WTC11 (cell line): ENCODE measurements at places on chromosomes 1 and 21.
A peak's percentile ranks its signal among the peaks of the same experiment; 100 is the strongest.

GRCh38 chr1:78289603-78290002, 201.2 kb upstream of the PTGFR start:
- H3K4me1 ChIP-seq = peaks cover 6% of the 10 kb centered on the region
- H3K36me3 ChIP-seq = 0 out of 2 replicates have a peak, but pooled peaks cover 7% of the 10 kb centered on the region
- H3K27ac ChIP-seq = no peak overlapping the region
- no peak for DNase-seq
- no peak overlapping the region for H3K4me3 ChIP-seq

GRCh38 chr21:42319376-42319775, 4.2 kb upstream of the TFF3 start:
- no peaks in the 10 kb centered on the region for H3K36me3 ChIP-seq
- no peaks in the 10 kb centered on the region; the same call in 1 of the 2 replicates for H3K27me3 ChIP-seq
- H3K4me1 ChIP-seq = peaks cover 47% of the 10 kb centered on the region

DNA sequence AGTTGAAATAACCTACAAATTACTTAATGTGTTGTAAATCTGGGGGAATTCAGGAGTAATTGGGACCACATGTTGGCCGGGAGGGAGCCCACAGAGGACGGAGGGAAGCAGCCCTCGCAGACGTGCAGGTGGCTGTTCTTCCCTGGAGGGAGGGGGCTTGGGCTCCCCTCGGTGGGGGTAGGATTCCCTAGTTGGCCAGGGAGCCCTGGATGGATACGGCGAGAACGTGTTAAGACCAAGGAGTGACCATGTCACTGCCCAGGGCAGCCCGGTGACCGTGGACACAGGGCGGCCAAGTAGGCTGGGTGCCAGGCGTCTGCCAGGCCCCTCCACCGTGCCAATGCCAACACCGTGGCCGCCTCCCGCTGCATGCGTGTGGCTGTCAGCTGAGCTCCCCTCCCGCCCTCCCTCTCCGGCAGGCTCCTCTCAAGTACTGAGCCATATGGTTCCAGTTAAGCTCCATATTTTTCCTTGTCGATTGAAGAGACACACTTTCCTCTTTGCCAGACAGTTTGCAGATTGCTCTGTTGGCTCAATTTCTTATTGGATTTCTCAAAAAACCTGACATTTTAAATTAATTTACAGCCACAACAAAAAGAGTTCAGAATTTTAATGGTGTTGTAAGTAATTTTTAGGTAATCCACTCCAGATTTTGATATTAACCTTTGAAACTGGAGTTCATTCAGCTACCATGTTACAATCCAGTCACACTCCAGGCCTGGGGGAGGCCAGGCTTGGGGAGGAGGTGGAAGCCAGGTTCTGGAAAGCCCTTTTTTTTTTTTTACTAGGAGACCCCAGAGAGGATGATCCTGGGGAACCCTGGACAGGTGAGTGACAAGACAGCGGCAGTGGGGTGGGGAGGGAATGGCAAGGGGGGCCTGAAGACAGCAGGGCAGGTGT, 71.2 kb downstream of the CASZ1 start:
- H3K4me1 ChIP-seq = peaks cover 19% of the 10 kb centered on the region
- no peaks in the 10 kb centered on the region for H3K36me3 ChIP-seq
- no peak overlapping the region for H3K4me3 ChIP-seq
- no peaks in the 10 kb centered on the region for H3K27me3 ChIP-seq

DNA sequence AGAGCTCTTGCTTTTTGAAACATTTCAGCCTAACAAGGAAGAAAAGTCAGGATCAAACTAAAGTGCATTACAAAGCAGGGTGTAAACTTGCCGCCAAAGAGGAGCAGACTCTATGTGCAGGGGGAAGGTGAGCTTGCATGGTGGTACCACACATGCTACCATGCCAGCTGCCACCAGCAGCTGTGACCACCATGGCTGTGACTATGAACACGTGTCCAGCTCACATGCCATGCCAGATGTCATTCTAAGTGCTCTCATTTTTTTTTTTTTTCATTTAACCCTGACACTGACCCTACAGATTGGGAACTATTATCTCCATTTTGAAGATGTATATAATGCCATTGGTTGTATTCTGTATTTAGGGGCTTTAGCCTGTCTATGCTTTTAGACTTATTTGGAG, 79.0 kb downstream of the PCP4 start:
- no peak overlapping the region for H3K27ac ChIP-seq
- no peak for DNase-seq
- peaks cover 8% of the 10 kb centered on the region for H3K4me1 ChIP-seq
- no peak overlapping the region for H3K4me3 ChIP-seq

- H3K4me1 ChIP-seq = peaks cover 9% of the 10 kb centered on the region
- peak overlapping the region; percentile 77 for H3K27ac ChIP-seq
- no peak for DNase-seq
- H3K27me3 ChIP-seq = no peaks in the 10 kb centered on the region
- peaks cover 77% of the 10 kb centered on the region for H3K36me3 ChIP-seq
- no peak overlapping the region for H3K4me3 ChIP-seq
These were observed 16.3 kb downstream of the CCDC17 start for GRCh38 chr1:45607404-45608074.

- no peak overlapping the region for H3K4me3 ChIP-seq
- no peaks in the 10 kb centered on the region; the same call in 1 of the 2 replicates for H3K27me3 ChIP-seq
- DNase-seq = no peak
- no peak overlapping the region for H3K27ac ChIP-seq
- no peaks in the 10 kb centered on the region for H3K4me1 ChIP-seq
These were observed 38.2 kb downstream of the SLC19A1 start for GRCh38 chr21:45504021-45504515.

DNA sequence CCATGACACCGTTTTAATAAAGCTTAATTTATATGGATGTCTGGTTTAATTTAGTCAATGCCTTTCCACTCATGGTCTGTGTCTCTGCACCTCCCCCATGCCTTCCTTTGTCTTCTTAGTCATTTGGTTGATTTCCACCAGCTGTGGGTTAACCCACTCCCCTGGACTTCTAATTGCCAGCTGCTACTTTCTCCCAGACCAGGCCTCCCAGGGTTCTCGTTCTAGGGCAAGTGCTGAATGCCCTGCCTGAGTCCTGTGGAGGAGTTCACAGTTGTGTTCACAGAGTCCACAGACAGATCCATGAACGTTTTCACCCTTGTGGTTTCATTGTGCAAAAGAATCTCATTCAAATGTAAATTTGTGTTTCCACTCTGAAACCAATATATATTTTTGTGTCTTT, 243.4 kb downstream of the NUF2 start:
- peaks cover 4% of the 10 kb centered on the region for H3K36me3 ChIP-seq
- peak overlapping the region; percentile 97 for H3K27ac ChIP-seq
- peaks cover 61% of the 10 kb centered on the region for H3K4me1 ChIP-seq
- no peaks in the 10 kb centered on the region for H3K27me3 ChIP-seq

GRCh38 chr1:31366796-31367195, 6.1 kb downstream of the FABP3 start:
- DNase-seq = no peak
- H3K27me3 ChIP-seq = no peaks in the 10 kb centered on the region
- peaks cover 25% of the 10 kb centered on the region for H3K36me3 ChIP-seq
- H3K4me1 ChIP-seq = peaks cover 42% of the 10 kb centered on the region

DNA sequence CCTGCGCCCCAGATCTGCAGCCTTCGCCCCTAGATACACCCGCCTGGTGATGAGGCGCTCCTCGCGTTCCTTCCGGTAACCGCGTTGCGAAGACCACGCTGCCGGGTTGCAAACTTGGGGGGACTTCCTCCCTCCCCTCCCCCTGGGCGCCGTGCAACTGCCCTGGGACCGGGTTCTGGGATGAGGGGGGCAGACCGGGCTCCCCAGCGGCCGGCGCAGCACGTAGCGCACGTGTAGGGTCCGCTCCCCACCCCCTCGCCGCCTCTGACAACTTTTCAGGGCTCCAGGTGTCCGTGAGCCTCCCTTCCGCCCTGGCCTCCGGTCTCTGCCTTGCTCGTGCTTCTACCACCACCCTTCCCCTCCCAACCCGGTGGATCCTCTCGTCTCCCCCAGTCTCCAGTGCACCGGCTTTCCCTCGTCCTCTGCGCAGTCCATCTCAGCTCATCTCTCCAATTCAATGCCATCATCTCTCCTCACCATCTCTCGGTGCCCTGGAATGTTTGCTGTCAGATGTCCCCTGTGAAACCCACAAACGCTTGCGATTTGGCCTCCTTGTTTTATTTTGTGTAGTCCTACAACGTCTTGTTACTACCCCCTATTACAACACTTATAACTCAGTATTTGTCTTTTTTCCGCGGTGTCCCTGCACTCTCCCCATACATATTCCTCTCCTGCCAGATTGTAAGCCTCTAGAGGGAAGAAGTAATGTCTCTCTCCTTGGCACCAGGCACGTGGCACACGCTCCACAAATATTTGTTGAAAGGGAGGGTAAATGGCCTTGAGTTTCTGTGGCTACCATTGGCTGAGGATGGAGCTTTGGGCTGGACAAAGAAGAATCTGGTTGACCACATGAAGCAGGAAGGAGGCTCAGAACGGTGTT, 782 bp downstream of the PCAT6 start:
- H3K4me3 ChIP-seq = peak overlapping the region; percentile 80
- peaks cover 7% of the 10 kb centered on the region for H3K27me3 ChIP-seq
- H3K4me1 ChIP-seq = peaks cover 35% of the 10 kb centered on the region
- peak overlapping the region; percentile 90 for H3K27ac ChIP-seq
- peak; percentile 40 for DNase-seq
- H3K36me3 ChIP-seq = no peaks in the 10 kb centered on the region

DNA sequence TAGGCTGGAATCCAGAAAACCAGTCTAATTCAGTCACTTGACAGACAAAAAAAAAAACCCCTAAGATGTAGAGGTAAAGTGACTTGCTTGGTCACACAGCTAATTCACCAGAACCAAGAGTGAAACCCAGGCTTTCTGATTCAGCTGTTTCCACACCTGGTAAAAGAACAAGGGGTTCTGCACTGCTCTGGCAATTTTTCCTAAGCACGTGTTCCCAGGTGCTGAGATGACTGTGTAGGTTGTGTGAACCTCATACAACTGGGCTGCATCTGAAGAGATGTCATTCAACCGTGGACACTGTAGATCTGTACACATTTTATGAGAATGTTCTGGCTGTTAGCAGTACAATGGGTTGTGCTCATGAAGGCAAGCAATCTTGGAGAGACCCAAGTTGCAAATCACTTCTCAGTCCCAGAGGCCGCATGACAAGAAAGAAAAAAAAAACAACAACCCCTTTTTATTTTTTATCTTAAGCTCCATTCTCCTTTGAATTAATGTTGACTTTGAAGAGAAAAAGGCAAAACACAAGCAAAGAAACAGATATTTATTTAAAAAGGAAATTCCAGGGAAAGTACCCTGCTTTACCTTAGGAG, 95.4 kb downstream of the INTS7 start:
- no peak for DNase-seq
- H3K27me3 ChIP-seq = no peaks in the 10 kb centered on the region; the same call in none of the 2 replicates
- no peak overlapping the region for H3K27ac ChIP-seq
- peaks cover 11% of the 10 kb centered on the region for H3K4me1 ChIP-seq
- no peak overlapping the region for H3K4me3 ChIP-seq

- H3K27me3 ChIP-seq = no peaks in the 10 kb centered on the region; the same call in 1 of the 2 replicates
- peaks cover 3% of the 10 kb centered on the region; the same call in 1 of the 2 replicates for H3K36me3 ChIP-seq
- no peak overlapping the region for H3K27ac ChIP-seq
- H3K4me3 ChIP-seq = no peak overlapping the region
- DNase-seq = no peak
These were observed 428.5 kb upstream of the RGS18 start for GRCh38 chr1:191729742-191730141.

DNA sequence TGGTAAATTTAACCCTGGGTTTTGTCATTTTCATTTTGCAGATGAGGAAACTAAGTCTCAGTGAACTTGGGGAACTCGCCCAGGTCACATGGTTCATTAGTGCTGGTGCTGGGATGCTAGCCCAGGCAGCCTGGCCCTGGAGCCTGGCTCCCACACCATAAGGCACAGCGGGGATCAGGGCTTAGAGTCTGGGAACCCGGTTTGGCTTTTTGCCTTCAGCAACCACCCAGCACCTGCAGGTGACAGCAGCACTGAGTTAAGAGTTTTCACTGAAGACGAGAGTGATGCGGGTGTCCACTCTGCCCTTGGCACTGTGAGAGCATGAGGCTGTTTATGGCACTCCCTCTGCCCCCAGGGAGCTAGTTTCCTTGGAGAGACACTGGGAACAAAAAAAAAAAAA, 18.4 kb upstream of the CD101 start:
- no peak overlapping the region for H3K4me3 ChIP-seq
- no peaks in the 10 kb centered on the region for H3K27me3 ChIP-seq
- no peak overlapping the region for H3K27ac ChIP-seq
- H3K36me3 ChIP-seq = peaks cover 18% of the 10 kb centered on the region
- peaks cover 10% of the 10 kb centered on the region for H3K4me1 ChIP-seq

DNA sequence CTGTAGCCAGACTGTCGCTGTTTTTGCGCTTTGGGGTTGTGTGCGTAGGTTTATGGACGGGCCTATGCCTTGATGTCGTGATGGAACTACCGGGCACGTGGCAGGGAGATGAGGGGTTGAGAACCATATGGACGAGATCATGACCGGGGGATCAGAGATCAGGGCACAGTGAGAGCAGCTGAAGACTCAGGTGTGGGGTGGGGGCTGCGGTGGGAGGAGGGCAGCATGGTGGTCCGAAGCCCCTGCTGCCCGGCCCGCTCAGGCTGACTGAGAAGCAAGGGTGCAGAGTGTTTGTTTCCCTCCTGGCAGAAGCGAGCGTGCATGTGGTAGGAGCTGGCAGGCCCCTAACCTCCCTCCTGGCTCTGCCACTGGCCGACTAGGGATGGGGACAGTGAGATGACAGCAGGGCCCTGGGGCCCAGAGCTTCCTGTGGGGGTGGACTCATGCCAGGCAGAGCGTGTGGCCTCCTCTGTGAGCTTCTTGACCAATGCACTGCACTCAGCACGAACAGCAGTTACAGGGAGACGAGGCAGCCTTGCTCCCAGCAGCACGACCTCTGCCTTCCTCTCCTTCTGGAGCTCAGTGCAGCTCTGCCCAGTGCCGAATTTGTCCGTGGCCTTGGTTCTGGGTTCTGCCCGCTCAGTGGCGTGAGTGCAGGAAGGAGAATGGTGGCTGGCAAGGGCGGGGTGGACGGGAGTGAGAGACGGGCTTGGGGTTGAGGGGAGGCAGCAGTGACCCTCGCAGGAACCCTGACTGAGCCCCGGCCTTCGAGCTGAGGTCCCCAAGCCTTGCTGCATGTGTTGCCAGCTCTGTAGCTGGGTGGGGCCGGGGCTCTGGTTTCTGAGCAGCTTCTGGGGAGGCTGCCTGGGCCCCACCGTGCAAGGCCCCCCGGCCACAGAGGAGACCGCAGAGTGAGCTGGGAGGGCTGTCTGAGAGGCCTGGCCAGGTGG, 22.2 kb upstream of the LRRC3 start:
- DNase-seq = no peak
- no peak overlapping the region for H3K4me3 ChIP-seq
- H3K27ac ChIP-seq = no peak overlapping the region

GRCh38 chr21:14877581-14878228, 187.1 kb downstream of the NRIP1 start:
- H3K36me3 ChIP-seq = no peaks in the 10 kb centered on the region
- no peak for DNase-seq
- no peaks in the 10 kb centered on the region for H3K27me3 ChIP-seq
- no peak overlapping the region for H3K27ac ChIP-seq

DNA sequence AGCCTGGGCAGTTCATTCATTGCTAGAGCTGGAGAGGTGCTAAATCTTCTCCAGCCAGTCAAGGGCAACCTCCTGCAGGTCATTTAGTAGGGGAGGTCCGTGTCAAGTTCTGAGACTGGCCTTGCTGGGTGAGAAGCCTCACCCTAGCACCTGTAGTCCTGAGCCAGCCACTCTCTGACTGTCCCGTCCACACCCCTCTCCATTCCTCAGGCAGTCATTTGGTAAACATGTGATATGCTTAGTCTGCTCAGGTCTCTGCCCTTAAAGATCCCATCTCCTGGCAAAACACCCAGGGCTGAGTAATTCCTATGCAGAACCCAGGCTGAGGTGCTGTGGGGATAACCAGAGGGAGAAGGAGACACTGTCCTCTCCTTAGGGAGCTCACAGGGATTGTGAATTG, 13.7 kb upstream of the IGFN1 start:
- H3K4me1 ChIP-seq = peaks cover 11% of the 10 kb centered on the region
- peaks cover 22% of the 10 kb centered on the region for H3K27me3 ChIP-seq
- peaks cover 6% of the 10 kb centered on the region for H3K36me3 ChIP-seq
- H3K4me3 ChIP-seq = no peak overlapping the region
- no peak for DNase-seq
- no peak overlapping the region for H3K27ac ChIP-seq
